ENCODE measurements at places on chromosomes 6 and 20.

GRCh38 chr20:12835999-12836398 lies 172.8 kb upstream of the SPTLC3 start:
- no peak for DNase-seq

DNA sequence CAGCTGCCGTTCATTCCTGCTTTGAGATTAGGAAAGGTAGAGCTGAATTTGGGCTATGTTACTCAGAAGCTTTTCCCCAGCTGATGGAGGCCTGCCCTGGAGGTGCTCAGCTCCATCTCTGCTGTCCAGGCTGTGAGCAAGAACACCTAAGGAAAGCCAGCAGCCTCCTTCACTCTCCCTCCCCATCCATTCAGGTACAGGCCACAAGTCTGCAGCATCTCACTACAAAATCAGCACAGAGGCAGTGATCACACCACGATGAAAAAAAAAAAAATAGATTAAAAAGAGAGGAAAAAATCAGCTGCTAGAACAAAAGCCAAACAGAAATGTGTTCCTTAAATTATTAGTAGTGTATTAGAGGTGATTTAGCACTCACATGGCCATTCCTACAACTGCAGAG lies 515.0 kb downstream of the CDH26 start:
- no peak for DNase-seq

DNA sequence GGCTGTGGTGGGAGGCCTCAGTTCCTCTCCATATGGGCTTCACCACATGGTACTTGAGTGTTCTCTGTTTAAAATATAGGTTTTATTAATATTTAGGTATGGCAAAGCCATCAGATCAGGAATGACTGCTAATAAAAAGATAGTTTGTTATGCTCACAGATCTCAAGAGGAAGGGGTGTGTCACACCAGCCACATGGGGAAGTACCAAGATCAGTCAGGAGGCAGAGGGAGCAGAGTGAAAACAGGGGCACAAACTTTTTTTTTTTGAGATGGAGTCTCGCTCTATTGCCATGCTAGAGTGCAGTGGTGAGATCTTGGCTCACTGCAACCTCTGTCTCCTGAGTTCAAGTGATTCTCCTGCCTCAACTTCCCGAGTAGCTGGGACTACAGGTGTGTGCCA lies 92.1 kb upstream of the GCM1 start:
- no peak for DNase-seq

DNA sequence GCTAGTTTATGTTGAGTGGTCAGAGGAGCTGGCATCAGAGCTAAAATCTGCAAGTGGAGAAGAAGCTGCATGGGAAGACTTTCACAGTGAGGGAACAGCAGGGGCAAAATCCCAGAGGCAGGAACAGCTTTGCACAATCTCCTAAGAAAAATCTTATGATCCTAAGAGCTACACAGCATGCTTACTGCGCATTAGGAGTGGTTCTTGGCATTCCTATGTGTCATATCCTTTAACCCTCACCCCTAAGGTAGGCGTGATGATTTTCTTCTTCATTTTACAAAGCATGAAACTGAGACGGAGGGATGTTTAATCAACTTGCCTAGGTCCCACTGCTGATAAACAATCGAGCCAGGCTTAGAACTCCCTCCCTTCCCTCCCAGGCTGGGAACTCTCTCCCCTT lies 313.6 kb upstream of the SULF2 start:
- DNase-seq = no peak

DNA sequence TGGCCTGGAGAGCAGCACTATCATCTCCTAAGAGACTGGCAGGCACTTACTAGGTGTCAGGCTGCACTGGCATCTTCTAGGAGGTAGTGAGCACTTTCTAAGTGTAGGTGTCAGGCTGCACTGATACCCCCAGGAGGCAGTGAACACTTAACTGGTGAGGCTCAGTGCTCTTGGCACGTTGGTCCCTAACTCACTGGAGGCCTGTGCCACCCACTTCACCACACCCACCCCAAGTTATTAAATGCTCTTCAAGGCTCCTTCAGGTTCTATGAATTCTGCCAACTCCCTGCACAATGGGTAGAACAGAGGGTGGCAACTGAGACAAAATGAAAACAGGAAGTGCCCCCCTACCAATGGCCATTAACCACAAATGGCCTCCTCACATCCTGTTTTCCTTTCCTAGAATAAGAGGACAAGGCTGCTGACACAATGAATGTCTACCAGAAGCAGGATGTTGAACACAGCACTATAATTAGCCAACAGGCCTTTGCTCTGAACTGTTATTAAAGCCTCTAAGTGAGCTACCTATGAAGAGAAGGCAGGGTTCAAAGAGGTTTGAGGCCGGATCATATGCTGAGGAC lies 29.4 kb downstream of the NCOA5 start:
- DNase-seq = no peak
